ENCODE measurements at places on chromosomes 7 and 10.
A peak's percentile ranks its signal among the peaks of the same experiment; 100 is the strongest.

DNA sequence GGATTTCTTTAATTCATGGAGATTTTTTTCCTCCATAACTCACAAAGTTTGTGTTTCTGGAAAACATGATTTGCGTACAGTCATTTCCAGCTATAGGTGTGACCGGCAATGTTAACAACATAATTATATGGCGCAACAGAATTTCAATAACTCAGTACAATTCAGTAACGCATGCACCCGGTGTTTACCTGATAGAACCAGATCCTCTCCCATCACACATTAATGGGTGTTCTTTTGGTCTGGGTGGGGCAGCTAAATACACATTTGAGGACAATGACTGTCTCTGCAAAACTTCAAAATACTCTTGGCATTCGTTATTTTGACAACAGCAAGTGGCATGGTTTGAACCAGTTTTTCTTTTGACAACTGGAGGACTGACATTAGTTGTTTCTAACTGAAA, 102.3 kb downstream of the KLF6 start:
- DNase-seq = no peak

DNA sequence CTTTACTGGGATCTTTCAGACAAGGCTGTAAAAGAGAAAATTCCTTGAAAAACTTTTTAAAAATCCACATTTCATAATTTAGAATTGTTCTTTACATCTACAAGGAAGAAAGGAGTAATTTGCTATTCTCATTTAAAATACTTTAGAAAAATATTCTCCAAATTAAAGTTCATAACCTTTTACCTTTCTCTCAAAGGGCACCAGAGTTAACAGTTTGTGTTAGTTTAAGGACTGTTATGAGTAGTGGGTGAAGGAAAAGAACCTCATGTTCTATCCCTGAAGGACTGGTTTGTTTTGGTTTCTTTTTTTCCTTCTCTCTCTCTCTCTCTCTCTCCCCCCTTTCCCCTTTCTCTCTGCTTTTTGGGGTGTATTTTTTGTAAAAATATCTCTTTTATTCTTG, 4.1 kb downstream of the AGMO start:
- no peak for DNase-seq

- DNase-seq = peak; percentile 21
Measured at GRCh38 chr10:126508535-126509040, 120.3 kb upstream of the ADAM12 start.

DNA sequence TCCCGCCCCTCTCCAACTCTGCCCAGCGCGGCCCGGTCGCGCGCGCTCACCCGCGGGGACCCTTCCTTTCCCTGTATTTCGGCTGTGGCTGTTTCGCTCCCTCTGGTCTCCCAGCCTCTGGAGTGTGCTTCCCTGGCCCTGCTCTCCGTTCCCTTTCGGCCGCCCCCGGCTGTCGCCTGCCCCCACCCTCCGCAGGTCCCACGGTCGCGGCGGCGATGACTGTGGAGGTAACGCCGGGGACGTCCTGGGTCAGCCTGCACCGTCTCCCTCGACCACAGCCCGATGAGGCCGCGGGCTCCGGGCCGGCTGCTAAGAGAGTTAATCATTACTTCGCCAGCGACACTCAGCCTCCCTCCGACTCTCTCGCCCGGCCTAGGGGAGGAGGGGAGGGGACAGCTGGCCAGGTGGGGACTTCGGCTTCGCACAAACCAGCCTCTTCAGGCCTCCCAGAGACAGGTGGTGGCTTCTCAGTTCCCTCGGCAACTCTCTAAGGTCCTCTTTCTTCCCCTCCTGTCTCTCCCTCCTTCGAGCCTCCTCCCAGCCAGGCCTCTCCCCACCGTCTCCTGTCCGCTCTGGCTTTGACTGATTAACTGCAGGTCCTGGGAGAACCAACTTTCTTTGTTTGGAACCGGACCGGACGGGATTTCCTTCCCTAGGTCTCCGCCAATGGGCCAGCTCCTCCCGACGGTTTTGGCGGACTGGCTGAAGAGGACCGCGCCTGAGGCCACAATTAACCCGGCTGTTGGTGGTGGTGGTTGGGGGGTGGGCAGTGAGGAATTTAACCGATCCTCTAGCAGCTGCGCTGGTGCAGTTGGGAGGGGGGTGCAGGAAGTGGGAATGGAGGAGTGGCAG, 5.6 kb upstream of the PAX2 start:
- DNase-seq = no peak

DNA sequence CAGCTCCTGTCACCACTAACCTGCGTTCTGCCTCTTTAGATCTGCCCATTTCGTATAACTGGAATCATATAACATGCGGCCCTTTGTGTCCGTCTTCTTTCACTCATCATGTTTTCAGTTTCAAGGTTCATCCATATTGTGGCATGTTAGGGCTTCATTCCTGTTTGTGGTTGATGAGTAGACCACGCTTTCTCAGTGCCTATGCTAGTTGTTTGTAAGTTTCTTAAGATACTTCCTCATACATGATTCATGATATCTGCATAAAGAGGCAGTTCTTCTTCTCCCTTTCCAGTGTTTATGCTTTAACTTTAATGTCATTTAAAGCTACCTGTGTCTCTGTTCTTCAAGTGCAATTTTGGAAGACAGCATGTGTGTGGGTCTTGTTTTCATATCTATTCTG, 79.5 kb upstream of the FAM20C start:
- DNase-seq = no peak

- DNase-seq = no peak
Measured at GRCh38 chr10:48454302-48455054, 148.0 kb downstream of the MAPK8 start.

- no peak for DNase-seq
Measured at GRCh38 chr10:57627642-57628178, 640.0 kb downstream of the IPMK start.

- DNase-seq = peak; percentile 37
Measured at GRCh38 chr7:148738737-148739535, 40.2 kb downstream of the CUL1 start.

DNA sequence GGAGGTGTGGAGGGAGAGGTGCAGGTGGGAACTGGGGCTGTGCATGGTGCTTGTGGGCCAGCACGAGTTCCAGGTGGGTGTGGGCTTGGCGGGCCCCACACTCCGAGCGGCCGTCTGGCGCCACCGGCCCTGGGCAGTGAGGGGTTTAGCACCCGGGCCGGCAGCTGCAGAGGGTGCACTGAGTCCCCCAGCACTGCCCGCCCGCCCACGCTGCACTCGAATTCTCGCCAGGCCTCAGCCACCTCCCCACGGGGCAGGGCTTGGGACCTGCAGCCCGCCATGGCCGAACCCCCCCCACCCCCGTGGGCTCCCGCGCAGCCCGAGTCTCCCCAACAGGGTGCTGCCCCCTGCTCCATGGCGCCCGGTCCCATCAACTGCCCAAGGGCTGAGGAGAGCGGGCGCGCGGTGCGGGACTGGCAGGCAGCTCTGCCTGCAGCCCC, 810.2 kb downstream of the PCDH15 start:
- no peak for DNase-seq

- DNase-seq = peak; percentile 59
Measured at GRCh38 chr10:60382946-60383681, 6.6 kb downstream of the ANK3 start.

DNA sequence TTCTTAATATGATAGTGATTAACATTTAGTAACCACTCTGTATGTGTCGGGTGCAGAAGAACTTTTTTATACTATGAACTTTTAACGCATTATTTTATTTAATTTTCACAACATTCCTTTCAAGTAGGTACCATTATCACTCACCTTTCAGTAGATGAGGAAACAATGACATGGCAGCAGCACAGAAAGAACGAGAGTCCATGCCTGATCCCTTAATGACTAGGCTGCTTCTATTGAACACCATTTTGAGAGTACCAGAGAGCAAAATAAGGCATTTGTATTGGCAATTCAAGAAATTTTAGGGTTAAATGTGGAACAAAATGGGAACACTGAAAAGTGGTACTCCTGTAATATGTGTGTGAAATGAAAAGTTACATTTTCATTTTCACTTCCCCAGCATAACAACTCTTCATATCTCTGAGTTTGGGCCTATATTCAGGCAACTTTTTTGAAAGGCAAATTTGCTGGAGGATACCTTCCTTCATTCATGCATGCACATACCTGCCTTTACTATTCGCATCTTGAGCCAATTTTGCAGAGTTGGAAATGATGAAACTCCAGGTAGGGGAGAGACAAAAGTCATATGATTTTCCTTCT, 12.8 kb downstream of the LRRN3 start:
- DNase-seq = no peak
